ENCODE measurements at places on chromosomes 3 and 15. TPM values are rescaled to one million over a fixed set of nuclear protein-coding genes. Genes with fewer than 3 reads are reported as not detected.
A peak's percentile ranks its signal among the peaks of the same experiment; 100 is the strongest.

SPINK8 gene
- total RNA-seq, result not detected

ALDH1A2 gene
- 30.8 TPM for total RNA-seq

DNA sequence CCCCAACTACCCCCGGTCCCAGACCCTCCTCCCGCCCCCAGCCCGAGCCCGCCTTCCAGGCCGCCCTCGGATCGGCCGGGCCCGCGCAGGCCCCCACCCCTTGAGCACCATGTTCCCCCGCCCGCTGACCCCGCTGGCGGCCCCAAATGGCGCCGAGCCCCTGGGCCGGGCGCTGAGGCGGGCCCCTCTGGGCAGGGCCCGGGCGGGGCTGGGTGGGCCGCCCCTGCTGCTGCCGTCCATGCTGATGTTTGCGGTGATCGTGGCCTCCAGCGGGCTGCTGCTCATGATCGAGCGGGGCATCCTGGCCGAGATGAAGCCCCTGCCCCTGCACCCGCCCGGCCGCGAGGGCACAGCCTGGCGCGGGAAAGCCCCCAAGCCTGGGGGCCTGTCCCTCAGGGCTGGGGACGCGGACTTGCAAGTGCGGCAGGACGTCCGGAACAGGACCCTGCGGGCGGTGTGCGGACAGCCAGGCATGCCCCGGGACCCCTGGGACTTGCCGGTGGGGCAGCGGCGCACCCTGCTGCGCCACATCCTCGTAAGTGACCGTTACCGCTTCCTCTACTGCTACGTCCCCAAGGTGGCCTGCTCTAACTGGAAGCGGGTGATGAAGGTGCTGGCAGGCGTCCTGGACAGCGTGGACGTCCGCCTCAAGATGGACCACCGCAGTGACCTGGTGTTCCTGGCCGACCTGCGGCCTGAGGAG lies 472 bp downstream of the CHST14 start:
- DNase-seq, result peak; percentile 74
- peaks cover 9% of the 10 kb centered on the region for H3K27me3 ChIP-seq
- peak overlapping the region; percentile 64 for H3K4me3 ChIP-seq
- no peak overlapping the region for H3K27ac ChIP-seq
- no peaks in the 10 kb centered on the region for H3K36me3 ChIP-seq

DNA sequence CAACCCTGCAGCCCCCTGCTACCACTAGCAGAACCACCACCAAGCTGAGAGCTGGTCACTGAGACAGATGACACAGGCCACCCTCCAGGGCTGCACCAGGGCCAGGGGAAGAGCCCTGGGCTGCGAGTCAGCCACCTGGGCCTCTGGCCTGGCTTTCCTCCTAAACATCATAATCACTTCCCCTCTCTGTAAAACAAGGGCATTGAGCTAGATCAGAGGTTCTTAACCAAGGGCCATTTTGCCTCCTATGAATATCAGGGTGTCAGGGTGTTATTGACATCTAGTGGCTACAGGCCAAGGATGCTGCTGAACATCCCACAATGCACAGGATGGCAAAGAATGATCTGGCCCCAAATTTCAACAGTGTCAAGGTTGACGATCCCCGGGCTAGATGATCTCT lies 25.2 kb downstream of the TLE3 start:
- no peaks in the 10 kb centered on the region for H3K27me3 ChIP-seq
- no peaks in the 10 kb centered on the region for H3K36me3 ChIP-seq
- H3K4me3 ChIP-seq, result no peak overlapping the region

DNA sequence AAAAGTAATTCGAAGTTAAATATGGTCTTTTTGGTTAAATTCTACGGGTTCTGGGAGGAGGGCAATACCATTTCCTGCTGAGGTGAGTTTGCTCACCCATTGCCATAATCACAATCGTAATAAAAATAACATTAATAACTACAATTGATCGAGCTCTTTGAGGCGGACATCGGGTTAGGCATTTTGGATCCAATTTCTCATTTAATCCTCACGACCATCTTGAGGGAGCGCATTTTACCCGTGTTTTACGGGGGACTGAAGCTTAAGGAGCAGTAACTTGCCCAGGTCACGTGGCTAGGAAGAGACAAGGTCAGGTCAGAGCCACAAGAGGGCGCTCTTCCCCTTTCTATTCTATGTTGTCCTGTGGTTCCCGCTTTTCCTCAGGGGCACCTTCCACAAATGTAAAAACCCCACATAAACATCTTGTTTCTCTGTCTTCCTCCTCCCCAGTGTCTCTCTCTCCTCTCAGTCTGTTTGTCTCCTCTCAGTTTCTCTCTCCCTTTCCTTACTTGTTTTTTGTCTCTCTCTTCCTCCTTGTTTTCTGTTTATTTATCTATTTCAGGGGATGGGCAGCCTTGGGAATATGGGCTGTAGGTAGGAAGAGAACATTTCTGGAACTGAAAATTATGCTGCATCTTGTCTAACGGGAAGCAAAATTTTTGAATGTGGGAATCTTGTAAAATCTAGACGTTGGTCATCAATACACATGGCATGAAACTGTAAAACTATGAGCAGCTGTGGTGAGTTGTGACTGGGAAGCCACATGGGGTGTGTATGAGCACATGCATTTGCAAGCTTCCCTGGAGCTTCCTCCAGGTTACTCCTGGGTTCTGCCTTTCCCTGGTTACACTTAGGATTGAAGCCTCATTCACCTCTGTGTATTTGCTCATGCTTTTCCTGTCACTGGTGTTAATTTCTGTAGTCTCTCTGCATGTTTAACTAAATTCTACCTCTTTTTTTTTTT lies 71.0 kb downstream of the SQOR start:
- no peak overlapping the region for H3K27ac ChIP-seq
- peaks cover 2% of the 10 kb centered on the region for H3K4me1 ChIP-seq
- no peaks in the 10 kb centered on the region for H3K36me3 ChIP-seq
- peaks cover 11% of the 10 kb centered on the region for H3K27me3 ChIP-seq

DNA sequence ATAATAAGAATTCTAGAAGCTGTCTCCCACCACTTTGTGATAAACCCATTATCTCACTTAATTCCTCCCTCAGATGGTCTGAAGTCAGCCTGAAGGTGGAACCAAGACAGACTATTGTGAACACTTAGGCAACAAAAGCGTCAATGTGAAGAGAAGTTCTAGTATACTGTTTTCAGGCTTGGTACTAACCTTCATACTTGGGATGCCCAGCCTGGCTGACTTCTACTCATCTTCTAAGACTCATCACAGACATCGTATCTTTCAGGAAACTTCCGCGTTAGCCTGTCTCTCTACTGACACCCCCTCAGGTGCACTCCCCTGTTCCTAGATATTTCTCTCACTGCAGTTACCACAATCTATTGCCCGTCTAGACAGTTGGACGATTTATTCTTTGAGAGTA lies 201.2 kb downstream of the SATB1 start:
- no peak for DNase-seq
- H3K4me1 ChIP-seq, result peaks cover 17% of the 10 kb centered on the region
- no peaks in the 10 kb centered on the region for H3K36me3 ChIP-seq
- H3K4me3 ChIP-seq, result no peak overlapping the region
- H3K27me3 ChIP-seq, result peaks cover 40% of the 10 kb centered on the region

- no peak overlapping the region for H3K4me3 ChIP-seq
- H3K36me3 ChIP-seq, result no peaks in the 10 kb centered on the region
- DNase-seq, result no peak
Measured at GRCh38 chr15:40063563-40064011, 24.6 kb upstream of the SRP14 start.

GRCh38 chr3:188123170-188123905 lies 30.6 kb upstream of the LPP start:
- DNase-seq, result no peak
- H3K27ac ChIP-seq, result no peak overlapping the region
- no peak overlapping the region for H3K4me3 ChIP-seq
- H3K4me1 ChIP-seq, result peaks cover 11% of the 10 kb centered on the region
- H3K27me3 ChIP-seq, result no peaks in the 10 kb centered on the region

GRCh38 chr15:41499109-41499851 lies 5.6 kb downstream of the ITPKA start:
- H3K27me3 ChIP-seq, result peaks cover 100% of the 10 kb centered on the region
- H3K27ac ChIP-seq, result no peak overlapping the region
- no peaks in the 10 kb centered on the region for H3K36me3 ChIP-seq
- no peak for DNase-seq

- DNase-seq, result no peak
- no peaks in the 10 kb centered on the region for H3K36me3 ChIP-seq
- H3K4me3 ChIP-seq, result no peak overlapping the region
- no peaks in the 10 kb centered on the region for H3K27me3 ChIP-seq
- H3K27ac ChIP-seq, result no peak overlapping the region
Measured at GRCh38 chr3:124951511-124952281, 17.1 kb upstream of the MUC13 start.

Data from neural progenitor cell (in vitro differentiated cells).